ENCODE measurements at places on chromosomes 7 and 10. TPM values are rescaled to one million over a fixed set of nuclear protein-coding genes. Genes with fewer than 3 reads are reported as not detected.

ABCB4 gene
- 12.6 TPM for total RNA-seq

PAPOLB gene
- not detected for total RNA-seq

DRGX gene
- total RNA-seq, result not detected

NPSR1 gene
- total RNA-seq, result not detected

MMS19 gene
- 108 TPM for total RNA-seq

CCL24 gene
- total RNA-seq, result not detected

TET1 gene
- 0.52 TPM for total RNA-seq

FAM13C gene
- total RNA-seq, result not detected

HECW1 gene
- not detected for total RNA-seq
